Uterus (tissue), 4 donors: ENCODE measurements at places on chromosomes 2 and 18. TPM values are rescaled to one million over a fixed set of nuclear protein-coding genes. Genes with fewer than 3 reads are reported as not detected.
A peak's percentile ranks its signal among the peaks of the same experiment; 100 is the strongest.

PSMA8 gene
- total RNA-seq = not detected

HRH4 gene
- total RNA-seq = not detected

MYL12A gene
- total RNA-seq = 378 TPM

NPPC gene
- not detected for total RNA-seq

VWA3B gene
- total RNA-seq = not detected

KCNE4 gene
- total RNA-seq = 38.4 TPM

- no peaks in the 10 kb centered on the region for H3K36me3 ChIP-seq
- H3K4me3 ChIP-seq = no peak overlapping the region
- no peaks in the 10 kb centered on the region for H3K27me3 ChIP-seq
- H3K27ac ChIP-seq = no peak overlapping the region
Measured at GRCh38 chr18:62944454-62944853, 229.1 kb downstream of the PHLPP1 start.

DNA sequence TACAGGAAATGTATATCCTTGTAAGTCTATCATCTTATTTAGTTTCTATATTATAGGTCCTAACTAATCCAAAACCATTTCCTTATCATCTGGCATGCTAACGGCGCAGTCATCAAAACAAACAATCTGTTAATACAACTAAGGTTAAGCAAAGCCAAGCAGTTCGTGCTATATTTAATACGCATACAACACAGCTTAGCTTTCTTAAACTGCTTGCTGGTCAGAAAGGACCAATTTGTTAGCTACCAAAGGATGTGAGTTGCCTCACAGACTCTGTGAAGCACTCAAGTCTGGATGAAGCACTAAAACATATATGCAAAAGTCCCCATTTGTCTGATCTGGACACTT, 67.0 kb downstream of the ZEB2 start:
- H3K4me1 ChIP-seq = no peaks in the 10 kb centered on the region
- H3K36me3 ChIP-seq = no peaks in the 10 kb centered on the region
- no peak for DNase-seq

- no peak overlapping the region for H3K27ac ChIP-seq
- no peaks in the 10 kb centered on the region for H3K36me3 ChIP-seq
- no peak overlapping the region for H3K4me3 ChIP-seq
- no peaks in the 10 kb centered on the region for H3K4me1 ChIP-seq
Measured at GRCh38 chr2:48943436-48943835, 187.9 kb upstream of the LHCGR start.

GRCh38 chr2:137963535-137964065, 673 bp upstream of the HNMT start:
- peak overlapping the region; percentile 96 for H3K27ac ChIP-seq
- no peaks in the 10 kb centered on the region for H3K36me3 ChIP-seq
- H3K4me1 ChIP-seq = no peaks in the 10 kb centered on the region
- DNase-seq = no peak
- peak overlapping the region; percentile 54 for H3K4me3 ChIP-seq

DNA sequence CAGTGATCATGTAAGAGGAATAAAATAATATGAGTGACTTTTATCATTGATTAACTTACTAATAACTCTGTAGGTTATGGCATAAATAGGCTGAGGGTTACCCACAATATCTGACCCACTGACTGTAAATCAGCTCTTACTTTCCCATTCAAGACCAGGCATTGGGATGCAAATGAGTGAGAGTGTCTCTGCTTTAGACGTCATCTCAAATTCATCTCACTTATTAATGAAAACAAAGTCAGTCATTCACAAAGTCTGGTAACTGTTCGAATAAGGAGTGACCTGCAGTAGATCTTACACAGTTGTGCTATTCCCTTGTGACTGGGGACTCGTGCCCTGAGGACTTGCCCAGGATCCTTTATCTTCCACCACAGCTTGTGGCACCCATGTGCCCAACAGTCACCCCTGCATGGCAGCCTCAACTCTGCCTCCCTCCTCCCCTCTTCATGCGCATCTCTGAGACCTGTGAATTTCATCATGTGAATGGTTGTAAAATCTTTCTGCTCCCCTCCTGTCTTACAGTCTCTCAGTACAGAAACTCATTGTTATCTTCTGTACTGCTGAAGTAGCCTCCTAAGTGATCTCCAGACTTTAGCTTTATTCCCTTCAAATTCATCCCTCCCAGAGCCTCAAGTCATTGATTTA, 131.4 kb downstream of the ARHGAP28 start:
- no peak for DNase-seq
- H3K27me3 ChIP-seq = no peaks in the 10 kb centered on the region
- H3K36me3 ChIP-seq = no peaks in the 10 kb centered on the region
- H3K4me3 ChIP-seq = no peak overlapping the region
- no peak overlapping the region for H3K27ac ChIP-seq

- no peaks in the 10 kb centered on the region for H3K4me1 ChIP-seq
- no peak overlapping the region for H3K27ac ChIP-seq
- DNase-seq = no peak
- no peaks in the 10 kb centered on the region for H3K36me3 ChIP-seq
- no peak overlapping the region for H3K4me3 ChIP-seq
Measured at GRCh38 chr18:11834772-11835171, 16.4 kb upstream of the CHMP1B start.

DNA sequence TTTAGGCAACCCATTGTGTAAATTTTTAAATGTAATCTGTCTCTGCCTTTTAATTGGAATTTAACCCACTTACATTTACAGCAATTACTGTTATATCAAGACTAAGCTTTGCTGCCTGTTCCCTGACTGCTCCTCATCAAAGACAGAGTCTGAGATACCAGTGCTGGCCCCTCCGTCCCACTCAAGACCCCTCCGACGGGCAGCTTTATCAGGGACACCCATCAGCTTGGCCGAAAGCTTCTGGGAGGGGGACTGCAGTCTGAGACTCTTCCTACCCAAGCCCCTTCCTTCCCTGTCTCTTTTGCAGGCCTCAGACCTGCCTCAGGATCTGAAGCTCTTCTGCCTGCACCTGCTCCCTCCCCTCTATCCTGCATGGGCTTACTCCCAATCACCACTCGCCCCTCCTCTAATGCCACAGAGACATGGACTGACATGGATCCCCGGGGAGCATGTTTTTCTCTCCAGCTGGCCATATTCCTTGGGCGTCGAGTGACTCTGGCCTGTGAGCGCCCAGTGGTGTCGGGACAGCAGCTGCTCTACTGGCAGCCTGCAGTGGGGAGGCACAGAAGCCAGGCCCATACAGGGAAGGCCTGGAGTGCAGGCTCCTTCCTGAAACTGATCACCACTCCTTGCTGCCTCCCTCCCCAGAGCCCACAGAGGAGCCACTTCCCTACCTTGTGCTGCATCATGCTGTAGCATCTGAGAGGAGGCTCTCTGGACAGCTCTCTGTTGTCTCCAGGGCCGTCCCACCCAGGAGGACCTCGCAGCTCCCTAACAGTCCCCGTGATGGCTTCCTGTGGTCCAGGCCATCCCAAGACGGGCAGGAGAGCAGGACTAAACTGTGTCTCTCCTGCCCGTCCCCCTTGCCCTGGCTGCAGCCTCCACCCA, 3.7 kb upstream of the KIF1A start:
- H3K36me3 ChIP-seq = no peaks in the 10 kb centered on the region
- DNase-seq = no peak
- H3K4me3 ChIP-seq = no peak overlapping the region
- no peak overlapping the region for H3K27ac ChIP-seq

DNA sequence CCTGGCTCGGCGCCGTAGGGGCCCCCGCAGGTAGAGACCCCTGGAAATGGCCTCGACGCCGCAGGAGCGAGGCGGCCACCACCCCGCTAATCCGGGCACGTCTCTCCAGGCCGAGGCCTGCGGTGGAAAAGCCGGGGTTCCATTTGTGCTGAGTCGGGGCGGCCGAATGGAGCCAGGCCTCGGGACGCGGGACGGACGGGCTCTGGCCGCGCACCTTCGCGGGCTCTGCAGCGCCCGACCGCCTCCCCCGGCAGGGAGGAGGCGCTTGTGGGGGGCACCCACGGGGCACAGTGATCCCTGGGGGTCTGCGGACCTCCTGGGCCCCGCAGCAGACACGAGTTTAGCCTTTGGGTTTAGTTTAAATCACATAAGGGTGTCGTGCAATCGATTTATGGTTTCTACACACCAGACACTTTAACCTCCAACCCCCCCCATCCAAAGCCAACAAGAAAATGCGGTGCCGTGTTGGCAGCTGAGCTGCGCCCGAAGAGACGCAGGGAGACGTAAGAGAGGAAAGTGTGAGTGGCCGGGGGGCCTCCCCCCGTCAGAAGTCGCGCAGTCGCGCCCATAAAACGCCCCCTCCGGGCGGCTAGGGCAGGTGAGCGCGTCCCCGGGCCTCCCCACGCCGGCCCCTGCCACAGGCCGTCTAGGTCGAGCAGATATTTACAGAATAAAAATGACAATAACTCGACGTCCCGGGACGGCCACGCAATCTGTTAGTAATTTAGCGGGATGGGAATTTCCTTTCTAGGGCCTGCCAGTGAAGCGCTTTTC, 1.0 kb upstream of the NFATC1 start:
- H3K27me3 ChIP-seq = peaks cover 10% of the 10 kb centered on the region
- peak overlapping the region; percentile 48 for H3K4me3 ChIP-seq
- no peaks in the 10 kb centered on the region for H3K36me3 ChIP-seq
- DNase-seq = peak; percentile 74
- H3K4me1 ChIP-seq = peaks cover 17% of the 10 kb centered on the region

- H3K4me1 ChIP-seq = no peaks in the 10 kb centered on the region
- no peaks in the 10 kb centered on the region for H3K36me3 ChIP-seq
- H3K27ac ChIP-seq = peak overlapping the region; percentile 12
- no peaks in the 10 kb centered on the region for H3K27me3 ChIP-seq
- DNase-seq = no peak
Measured at GRCh38 chr18:22734791-22735627, 198.1 kb upstream of the RBBP8 start.

DNA sequence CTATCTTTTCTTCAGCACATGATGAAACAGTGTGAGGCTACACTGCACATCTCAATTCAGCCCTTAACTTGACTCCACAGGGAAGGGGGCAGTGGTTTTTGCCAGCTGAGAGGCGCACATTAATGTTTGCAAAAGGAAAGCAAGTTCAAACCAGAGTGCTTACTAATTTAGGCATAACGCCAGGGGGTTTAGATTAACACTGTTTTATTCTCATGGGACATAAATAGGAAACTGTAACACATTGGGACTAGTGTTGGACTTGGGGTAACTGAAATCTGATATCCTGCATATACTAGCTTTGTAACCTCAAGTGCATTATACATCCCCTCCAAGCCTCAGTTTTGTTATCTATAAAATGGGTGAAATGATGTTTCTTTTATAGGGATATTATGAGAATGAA, 821.2 kb upstream of the ID2 start:
- DNase-seq = no peak
- H3K27ac ChIP-seq = no peak overlapping the region
- no peaks in the 10 kb centered on the region for H3K27me3 ChIP-seq
- H3K36me3 ChIP-seq = no peaks in the 10 kb centered on the region

GRCh38 chr18:38980420-38980819, 1414.8 kb upstream of the CELF4 start:
- no peak overlapping the region for H3K27ac ChIP-seq
- DNase-seq = no peak
- no peaks in the 10 kb centered on the region for H3K27me3 ChIP-seq
- no peak overlapping the region for H3K4me3 ChIP-seq

GRCh38 chr18:65436430-65436829, 314.4 kb upstream of the CDH7 start:
- no peaks in the 10 kb centered on the region for H3K27me3 ChIP-seq
- no peaks in the 10 kb centered on the region for H3K36me3 ChIP-seq
- DNase-seq = no peak
- no peak overlapping the region for H3K27ac ChIP-seq
- no peak overlapping the region for H3K4me3 ChIP-seq

- no peaks in the 10 kb centered on the region for H3K27me3 ChIP-seq
- H3K4me3 ChIP-seq = no peak overlapping the region
- H3K27ac ChIP-seq = no peak overlapping the region
- no peaks in the 10 kb centered on the region for H3K4me1 ChIP-seq
Measured at GRCh38 chr18:23330423-23330822, 122.7 kb upstream of the RIOK3 start.

DNA sequence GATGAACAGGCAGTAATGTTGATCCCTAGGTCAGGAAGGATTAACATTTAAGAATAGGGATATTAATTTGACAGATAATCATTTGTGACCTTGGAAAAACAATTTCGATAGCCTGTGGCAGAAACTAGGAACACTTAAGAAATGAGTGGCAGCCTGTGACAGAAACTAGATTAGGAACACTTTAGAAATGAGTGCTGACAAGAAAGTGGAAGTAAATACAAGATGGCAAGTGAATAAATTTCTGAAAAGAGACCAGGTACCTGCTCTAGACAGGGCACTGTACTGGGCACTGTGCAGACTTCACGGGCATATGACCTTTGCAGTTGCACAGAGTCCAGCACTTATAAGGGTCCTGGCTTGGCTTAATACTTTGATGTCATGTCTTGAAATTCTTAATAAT, 5.5 kb upstream of the HNRNPA3 start:
- no peak for DNase-seq
- no peaks in the 10 kb centered on the region for H3K27me3 ChIP-seq
- no peaks in the 10 kb centered on the region for H3K4me1 ChIP-seq
- H3K27ac ChIP-seq = no peak overlapping the region

GRCh38 chr2:212911011-212911410, 240.4 kb downstream of the IKZF2 start:
- no peak overlapping the region for H3K4me3 ChIP-seq
- no peak for DNase-seq
- peak overlapping the region; percentile 10 for H3K27ac ChIP-seq
- H3K4me1 ChIP-seq = peaks cover 5% of the 10 kb centered on the region
- H3K27me3 ChIP-seq = no peaks in the 10 kb centered on the region
- no peaks in the 10 kb centered on the region for H3K36me3 ChIP-seq

- no peaks in the 10 kb centered on the region for H3K27me3 ChIP-seq
- H3K4me3 ChIP-seq = no peak overlapping the region
- DNase-seq = no peak
- no peaks in the 10 kb centered on the region for H3K36me3 ChIP-seq
- H3K4me1 ChIP-seq = no peaks in the 10 kb centered on the region
Measured at GRCh38 chr2:216031960-216032689, 18.8 kb upstream of the MREG start.

GRCh38 chr2:66699793-66700676, 265.1 kb downstream of the MEIS1 start:
- H3K4me3 ChIP-seq = no peak overlapping the region
- DNase-seq = no peak
- H3K27me3 ChIP-seq = no peaks in the 10 kb centered on the region

GRCh38 chr2:173547499-173547898, 192.8 kb downstream of the CDCA7 start:
- H3K27ac ChIP-seq = no peak overlapping the region
- no peak overlapping the region for H3K4me3 ChIP-seq
- no peaks in the 10 kb centered on the region for H3K27me3 ChIP-seq
- no peaks in the 10 kb centered on the region for H3K36me3 ChIP-seq
- no peaks in the 10 kb centered on the region for H3K4me1 ChIP-seq
